ENCODE measurements at places on chromosomes 16 and 17. TPM values are rescaled to one million over a fixed set of nuclear protein-coding genes. Genes with fewer than 3 reads are reported as not detected.
A peak's percentile ranks its signal among the peaks of the same experiment; 100 is the strongest.

DNA sequence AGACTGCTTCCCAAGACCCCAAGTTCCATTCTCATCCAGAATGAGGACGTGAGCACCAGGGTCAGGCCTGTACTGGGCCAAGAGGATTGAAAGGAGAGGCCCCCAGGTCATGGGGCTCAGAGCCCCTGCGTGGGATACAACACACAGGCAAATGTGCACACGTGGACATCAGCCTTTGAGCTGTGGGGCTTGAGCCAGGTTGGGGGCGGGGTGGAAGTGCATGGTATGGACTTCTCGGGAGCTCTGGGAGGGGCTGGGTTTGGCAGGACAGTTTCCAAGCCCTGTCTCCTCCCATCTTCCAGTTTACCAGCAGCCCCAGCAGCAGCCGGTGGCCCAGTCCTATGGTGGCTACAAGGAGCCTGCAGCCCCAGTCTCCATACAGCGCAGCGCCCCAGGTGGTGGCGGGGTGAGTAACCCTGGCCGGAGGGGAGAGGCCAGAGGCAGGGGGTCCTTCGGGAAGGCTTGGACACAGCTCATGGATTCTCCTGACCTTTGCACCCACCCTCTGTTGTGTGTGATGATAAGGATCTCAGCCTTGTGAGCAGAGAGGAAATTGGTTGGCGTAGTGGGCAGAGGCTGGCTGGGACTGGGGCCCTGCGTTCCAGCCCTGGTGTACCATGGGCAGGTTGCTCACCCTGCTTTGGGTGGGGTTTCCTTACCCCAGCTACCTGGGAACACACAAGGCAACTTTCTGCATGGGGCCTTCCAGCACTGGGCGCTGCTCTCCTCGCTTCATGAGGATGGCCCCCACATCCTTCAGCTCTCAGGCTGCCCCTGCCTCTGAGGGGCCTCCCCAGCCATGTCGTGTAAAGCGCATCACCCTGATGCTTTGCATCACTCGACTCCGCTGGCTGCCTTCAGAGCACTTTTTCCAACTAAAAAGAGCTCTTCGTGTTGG is 10.4 kb upstream of the LASP1NB start:
- DNase-seq, result no peak

GRCh38 chr16:72112452-72112792 is 18.8 kb downstream of the DHX38 start:
- no peak for DNase-seq

- no peak for DNase-seq
Measured at GRCh38 chr17:77011173-77012011, 129.4 kb upstream of the SEC14L1 start.

GRCh38 chr16:144797-145252 is 6.4 kb upstream of the NPRL3 start:
- no peak for DNase-seq

DNA sequence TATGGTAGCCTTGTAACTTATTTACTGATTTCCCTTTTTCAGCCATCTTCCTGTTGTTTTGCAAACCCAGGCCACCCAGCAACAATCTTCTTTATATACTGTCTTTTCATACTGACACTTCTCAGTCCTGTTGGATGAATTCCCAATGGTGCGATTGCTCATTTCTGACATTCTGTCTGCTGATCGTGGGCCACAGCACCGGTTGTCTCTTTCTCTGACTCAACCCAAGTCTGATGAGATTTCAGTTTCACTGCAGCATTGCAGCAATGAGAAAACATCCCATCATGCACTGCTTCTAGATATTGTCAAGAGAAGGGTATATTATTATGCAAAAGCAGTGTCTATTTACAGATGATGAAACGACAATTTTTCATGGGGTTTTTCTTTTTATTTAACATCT is 349.2 kb upstream of the HSBP1 start:
- DNase-seq, result no peak

Gene WFDC1
- polyA plus RNA-seq, result 3.5 TPM

Gene DEXI
- polyA plus RNA-seq, result 60.7 TPM

DNA sequence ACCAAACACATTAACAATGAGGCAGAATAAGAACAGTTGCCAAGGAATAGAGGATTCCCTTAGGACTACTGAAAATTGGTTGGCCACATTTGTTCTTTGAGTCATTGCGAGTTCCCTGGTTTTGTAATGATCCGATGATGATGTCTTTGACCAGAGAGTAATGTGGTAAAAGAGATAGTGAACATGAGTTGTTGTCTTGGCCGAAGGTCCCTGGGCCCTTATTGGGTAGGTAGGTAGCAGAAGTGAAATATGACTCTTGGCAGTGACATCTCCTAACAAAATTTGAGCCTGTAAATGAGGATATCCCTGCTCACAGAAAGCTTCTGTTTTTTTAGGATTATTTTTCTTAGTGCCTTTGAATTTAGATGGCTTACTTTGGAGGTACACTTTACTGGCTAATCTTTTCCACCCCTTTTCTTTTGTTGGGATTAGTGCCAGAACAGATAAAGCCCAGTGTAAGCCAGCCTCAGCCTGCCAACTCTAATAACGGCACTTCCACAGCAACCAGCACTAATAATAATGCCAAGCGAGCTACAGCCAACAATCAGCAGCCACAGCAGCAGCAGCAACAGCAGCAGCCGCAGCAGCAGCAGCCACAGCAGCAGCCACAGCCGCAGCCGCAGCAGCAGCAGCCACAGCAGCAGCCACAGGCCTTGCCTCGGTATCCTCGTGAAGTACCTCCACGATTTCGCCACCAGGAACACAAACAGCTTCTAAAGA is 47.2 kb downstream of the TNRC6A start:
- peak; percentile 44 for DNase-seq

Gene ABCA6
- 8.3 TPM for polyA plus RNA-seq

GRCh38 chr17:81412490-81413093 is 17.3 kb downstream of the BAHCC1 start:
- peak; percentile 92 for DNase-seq

- DNase-seq, result no peak
Measured at GRCh38 chr17:82687375-82687861, 11.1 kb downstream of the RAB40B start.

DNA sequence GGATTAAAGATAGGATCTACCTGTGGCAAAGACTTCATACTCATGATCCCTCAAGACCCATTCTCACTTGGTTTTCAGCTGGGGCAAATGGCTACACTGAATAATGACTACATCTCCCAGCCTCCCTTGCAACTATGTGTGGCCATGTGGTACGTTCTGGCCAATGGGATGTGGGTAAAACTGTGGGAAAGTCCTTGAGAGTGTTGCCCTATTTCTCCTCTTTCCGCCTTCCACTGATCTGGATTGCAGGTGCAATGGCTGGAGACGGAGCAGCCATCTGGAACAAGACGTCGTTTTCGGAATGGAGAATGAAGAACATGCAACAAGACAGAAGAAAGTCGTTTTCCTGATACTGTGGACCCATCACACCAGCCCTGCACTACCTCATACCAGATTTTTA is 48.5 kb downstream of the HAPSTR1 start:
- DNase-seq, result no peak

GRCh38 chr17:73279704-73280103 is 18.0 kb upstream of the CPSF4L start:
- no peak for DNase-seq

- DNase-seq, result no peak
Measured at GRCh38 chr17:5381542-5381941, 37.9 kb downstream of the NUP88 start.

GRCh38 chr16:55687802-55688201 is 32.0 kb downstream of the SLC6A2 start:
- no peak for DNase-seq

Gene DNAAF8
- 0.69 TPM for polyA plus RNA-seq

GRCh38 chr17:56206351-56206750 is 53.1 kb downstream of the ANKFN1 start:
- DNase-seq, result no peak

- DNase-seq, result no peak
Measured at GRCh38 chr16:70472786-70473433, 18.5 kb downstream of the FCSK start.

DNA sequence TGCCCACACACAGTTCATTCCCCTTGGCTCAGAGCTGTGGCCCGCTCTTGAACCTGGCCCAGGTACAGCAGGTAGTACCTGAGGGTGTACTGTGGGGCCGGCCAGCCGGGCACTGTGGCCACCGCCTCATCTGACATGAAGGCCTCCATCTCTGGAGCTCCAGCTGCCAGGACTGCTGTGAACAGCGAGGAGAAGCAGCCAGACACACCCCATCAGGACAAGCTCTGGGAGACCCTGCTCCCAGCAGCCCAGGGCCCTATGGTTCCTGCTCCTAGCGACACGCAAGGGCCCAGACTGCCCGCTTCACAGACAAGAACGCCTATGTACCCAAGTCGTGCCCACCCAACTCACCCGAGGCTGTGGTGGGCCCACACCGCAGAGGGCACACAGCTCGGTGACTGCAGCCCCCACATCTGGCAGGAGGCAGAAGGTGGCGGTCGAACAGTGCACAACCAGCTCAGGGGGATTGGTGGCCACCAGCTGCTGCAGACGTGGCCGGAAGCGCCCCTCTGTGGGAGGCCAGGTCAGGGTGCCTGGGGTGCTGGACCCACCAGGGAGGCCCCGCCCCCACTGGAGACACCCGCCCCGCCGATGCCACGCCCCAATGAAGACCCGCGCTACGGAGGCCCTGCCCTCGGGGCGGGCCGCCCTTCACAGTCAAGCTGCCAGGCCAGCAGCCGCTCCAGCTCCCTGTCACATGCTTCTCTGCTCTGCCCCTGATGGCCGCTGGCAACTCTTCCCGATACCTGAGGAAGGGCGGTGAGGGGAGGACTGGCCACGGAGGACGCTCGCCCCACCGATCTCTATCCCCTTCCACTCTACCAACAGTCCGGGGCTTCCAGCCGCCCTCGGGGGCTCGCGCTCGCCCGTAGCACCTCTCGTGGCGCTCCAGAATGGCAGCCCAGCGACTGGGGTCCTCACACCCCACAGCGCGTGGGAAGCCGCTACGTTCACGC is 1.1 kb upstream of the STUB1 start:
- peak; percentile 85 for DNase-seq

DNA sequence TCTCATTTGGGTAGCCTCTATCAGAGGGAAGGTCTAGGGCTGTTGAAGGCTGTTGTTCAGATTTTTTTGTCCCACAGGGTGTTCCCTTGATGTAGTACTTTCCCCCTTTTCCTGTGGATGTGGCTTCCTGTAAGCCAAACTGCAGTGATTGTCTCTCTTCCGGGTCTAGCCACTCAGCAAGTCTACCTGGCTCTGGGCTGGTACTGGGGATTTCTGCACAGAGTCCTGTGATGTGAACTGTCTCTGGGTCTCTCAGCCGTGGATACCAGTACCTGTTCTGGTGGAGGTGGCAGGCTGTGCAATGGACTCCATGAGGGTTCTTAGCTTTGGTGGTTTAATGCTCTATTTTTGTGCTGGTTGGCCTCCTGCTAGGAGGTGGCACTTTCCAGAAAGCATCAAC is 23.3 kb upstream of the CCR7 start:
- DNase-seq, result no peak

GRCh38 chr16:66925322-66925840 is at the start of gene RRAD:
RRAD (minus strand) TSS chr16:66925535; CDS start chr16:66925179, 356 bp downstream.
- no peak for DNase-seq

DNA sequence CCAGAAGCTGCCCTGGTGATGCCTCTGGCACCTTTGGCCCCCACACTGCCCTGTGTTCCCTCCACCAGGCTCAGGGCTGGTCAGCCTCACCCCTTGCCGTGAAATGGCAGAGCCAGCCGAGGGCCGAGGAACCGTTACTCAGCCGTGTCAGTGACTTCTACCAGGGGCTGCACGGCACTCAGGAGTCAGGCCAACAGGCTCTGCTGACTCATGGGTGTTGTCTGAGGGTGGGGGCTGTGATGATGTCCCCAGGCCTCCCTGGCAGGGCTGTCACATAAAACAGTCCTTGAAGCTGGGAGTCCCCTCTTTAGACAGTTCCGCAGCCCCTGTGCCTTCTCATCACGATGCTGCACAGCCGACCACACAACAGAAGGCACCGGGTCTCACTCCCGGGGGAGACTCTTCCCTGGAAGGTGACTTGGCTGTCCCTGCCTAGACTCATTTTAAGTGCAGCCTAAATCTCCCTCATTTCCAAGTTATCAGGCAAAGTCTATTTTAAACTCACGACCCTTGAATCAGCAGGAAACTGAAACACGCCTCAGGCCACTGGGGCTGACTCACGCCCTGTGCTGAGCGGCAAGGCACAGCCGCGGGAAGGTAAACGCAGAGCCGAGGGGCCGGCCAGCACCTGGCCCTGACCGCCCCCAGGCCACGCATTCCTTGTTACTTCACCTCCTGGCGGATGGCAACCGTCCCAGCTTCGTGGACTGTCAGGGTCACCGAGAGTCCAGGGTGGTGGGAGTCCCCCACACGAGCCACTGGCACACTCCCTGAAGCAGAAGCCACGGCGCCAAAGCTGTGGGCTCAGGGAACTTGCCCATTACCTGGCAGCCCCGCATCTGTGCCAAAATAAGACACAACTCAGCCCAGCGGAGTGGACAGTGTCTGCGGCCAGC is 102.6 kb downstream of the ZNF778 start:
- DNase-seq, result peak; percentile 61

- no peak for DNase-seq
Measured at GRCh38 chr16:9867176-9867575, 315.1 kb downstream of the GRIN2A start.

Gene UTS2R
- polyA plus RNA-seq, result 7.5 TPM

Gene SMIM5
- polyA plus RNA-seq, result 9.0 TPM

Gene PIK3R6
- 5.1 TPM for polyA plus RNA-seq

DNA sequence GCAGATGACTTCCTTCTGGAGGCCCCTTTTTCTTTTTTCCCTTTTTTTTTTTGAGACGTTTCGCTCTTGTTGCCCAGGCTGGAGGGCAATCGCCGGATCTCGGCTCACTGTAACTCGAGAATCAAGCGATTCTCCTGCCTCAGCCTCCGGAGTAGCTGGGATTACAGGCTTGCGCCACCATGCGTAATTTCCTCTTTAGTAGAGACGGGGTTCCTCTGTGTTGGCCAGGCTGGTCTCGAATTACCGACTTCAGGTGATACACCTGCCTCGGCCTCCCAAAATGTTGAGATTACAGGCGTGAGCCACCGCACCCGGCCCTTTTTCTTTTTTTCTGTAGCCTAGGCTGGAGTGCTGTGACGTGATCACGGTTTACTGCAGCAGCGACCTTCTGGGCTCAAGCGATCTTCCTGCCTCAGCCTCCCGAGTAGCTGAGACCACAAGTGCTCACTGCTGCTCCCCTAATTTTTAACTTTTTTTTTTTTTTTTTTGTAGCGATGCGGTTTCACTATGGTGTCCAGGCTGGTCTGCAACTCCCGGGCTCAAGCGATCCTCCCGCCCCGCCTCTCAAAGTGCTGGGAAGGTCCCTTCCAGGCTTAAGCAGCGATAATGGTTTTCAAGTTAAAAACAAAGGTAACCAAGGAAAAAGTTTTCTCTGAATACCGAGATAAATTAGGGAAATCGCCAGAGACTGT is 956 bp upstream of the IST1 start:
- peak; percentile 71 for DNase-seq

All from muscle of leg (tissue), 16 donors.